ENCODE measurements at places on chromosomes 1 and 21. TPM values are rescaled to one million over a fixed set of nuclear protein-coding genes. Genes with fewer than 3 reads are reported as not detected.

DNA sequence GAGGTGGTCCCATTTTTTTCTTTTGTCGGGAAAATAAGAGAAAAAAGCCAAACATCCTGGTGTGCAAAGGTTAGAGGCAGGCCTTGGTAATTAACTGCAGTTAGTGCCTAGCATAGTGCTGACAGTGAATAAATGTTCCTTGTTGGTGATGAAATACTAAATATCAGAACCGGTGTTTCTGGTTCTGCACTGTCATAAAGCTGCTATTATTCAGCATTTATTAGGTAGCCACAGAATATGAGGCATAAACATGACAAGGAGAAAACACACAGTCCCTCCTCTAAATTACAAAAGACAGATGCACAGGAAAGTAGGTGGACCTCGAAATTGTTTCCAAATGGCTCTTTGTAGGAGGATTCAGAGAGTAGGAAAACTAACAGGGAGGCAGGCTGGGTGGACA is 122.0 kb upstream of the ADGRL2 start:
- H3K4me3 ChIP-seq = no peak overlapping the region
- no peak overlapping the region for H3K27ac ChIP-seq
- no peaks in the 10 kb centered on the region for H3K4me1 ChIP-seq
- no peak for DNase-seq

DNA sequence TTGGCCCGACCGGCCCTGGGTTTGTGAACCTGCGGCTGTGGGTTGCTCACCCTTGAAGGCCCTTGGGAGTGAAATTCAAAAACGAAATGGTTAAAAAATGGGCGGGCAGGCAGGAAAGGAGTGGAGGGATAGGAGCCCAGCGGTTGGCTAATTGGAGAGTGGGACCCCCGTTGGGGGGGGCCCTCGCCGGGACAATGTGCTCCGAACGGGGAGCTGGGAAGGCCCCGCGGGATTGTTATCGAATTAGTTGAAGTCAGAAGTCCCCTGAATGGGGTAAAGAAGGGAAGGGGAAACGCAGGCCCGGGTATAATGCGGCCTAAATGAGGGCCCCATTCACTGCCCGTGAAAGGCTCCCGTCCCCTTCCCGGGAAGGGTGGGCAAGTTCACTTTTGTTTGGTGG is 135.7 kb downstream of the PRDM16 start:
- no peak overlapping the region for H3K4me3 ChIP-seq
- DNase-seq = no peak
- no peak overlapping the region for H3K27ac ChIP-seq
- H3K27me3 ChIP-seq = no peaks in the 10 kb centered on the region
- no peaks in the 10 kb centered on the region for H3K36me3 ChIP-seq

DNA sequence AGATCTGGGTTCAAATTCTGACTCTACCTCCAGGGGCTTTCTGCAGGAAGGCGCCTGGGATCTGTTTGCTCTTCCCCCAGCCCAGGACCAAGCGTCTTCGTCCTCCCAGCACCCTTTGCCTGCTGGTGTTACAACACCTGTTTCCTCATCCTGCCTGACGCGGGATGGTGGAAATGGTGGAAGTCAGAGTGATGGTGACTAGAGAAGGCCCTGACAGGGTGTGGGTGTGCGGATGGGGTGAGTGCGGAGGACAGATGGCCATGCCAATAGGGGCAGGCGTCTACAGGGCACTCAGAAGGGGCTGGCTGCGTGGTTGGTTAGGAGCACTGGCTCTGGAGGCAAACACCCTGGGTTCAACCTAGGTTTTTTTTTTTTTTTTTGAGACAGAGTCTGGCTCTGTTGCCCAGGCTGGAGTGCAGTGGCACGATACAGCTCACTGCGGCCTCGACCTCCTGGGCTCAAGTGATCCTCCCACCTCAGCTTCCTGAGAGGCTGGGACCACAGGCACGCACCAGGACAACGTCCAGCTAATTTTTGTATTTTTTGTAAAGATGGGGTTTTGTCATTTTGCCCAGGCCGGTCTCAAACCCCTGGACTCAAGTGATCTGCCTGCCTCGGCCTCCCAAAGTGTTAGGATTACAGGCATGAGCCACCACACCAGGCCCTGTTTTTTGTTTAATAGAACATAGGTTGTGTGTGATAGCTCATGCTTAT is 1.5 kb downstream of the THEMIS2 start:
- H3K36me3 ChIP-seq = peaks cover 3% of the 10 kb centered on the region
- peak overlapping the region; percentile 97 for H3K4me3 ChIP-seq
- H3K27me3 ChIP-seq = no peaks in the 10 kb centered on the region
- DNase-seq = no peak

GRCh38 chr1:201737352-201738060 is 91.5 kb upstream of the IPO9 start:
- H3K27ac ChIP-seq = no peak overlapping the region
- H3K4me3 ChIP-seq = no peak overlapping the region
- no peaks in the 10 kb centered on the region for H3K36me3 ChIP-seq

DNA sequence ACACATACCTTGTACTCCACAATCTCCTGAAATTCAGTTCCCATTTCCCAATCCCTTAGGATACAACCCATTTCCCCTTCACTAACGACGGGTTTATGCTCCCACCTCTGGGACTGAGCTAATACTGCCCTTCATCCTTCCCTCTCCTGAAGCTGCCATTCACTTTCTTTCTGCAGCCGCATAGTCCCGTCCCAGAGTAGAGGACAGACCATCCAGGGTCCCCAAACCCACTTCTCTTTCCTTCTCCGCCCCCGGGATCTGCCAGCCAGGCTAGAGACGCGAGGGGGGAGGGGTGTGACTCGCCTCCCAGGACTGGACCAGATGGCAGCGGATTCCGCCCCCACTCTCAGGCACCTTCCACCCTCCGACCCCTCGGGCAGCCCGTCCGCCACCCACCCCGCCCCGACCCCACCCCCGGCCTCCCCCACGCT is 679 bp downstream of the ABL2 start:
- peak overlapping the region; percentile 64 for H3K27ac ChIP-seq
- H3K4me3 ChIP-seq = peak overlapping the region; percentile 79
- H3K36me3 ChIP-seq = peaks cover 3% of the 10 kb centered on the region
- peak; percentile 38 for DNase-seq

DNA sequence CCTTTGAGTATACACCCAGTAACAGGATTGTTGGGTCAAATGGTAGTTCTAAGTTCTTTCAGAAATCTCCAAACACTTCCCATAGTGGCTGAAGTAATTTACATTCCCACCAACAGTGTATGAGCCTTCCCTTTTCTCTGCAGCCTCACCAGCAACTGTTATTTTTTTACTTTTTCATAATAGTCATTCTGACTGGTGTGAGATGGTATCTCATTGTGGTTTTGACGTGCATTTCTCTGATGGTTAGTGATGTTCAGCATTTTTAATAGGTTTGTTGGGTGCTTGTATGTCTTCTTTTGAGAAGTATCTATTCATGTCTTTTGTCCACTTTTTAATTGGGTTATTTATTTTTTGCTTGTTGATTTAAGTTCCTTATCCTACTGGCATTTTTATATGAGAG is 26.4 kb upstream of the LAMC1 start:
- H3K4me3 ChIP-seq = no peak overlapping the region
- no peaks in the 10 kb centered on the region for H3K4me1 ChIP-seq
- H3K27ac ChIP-seq = no peak overlapping the region
- H3K27me3 ChIP-seq = peaks cover 40% of the 10 kb centered on the region
- H3K36me3 ChIP-seq = no peaks in the 10 kb centered on the region
- DNase-seq = no peak

KLHDC8A gene
- not detected for total RNA-seq

GRCh38 chr1:229153955-229154548 is 116.9 kb upstream of the RAB4A start:
- no peaks in the 10 kb centered on the region for H3K27me3 ChIP-seq
- no peak overlapping the region for H3K4me3 ChIP-seq
- no peaks in the 10 kb centered on the region for H3K36me3 ChIP-seq

DNA sequence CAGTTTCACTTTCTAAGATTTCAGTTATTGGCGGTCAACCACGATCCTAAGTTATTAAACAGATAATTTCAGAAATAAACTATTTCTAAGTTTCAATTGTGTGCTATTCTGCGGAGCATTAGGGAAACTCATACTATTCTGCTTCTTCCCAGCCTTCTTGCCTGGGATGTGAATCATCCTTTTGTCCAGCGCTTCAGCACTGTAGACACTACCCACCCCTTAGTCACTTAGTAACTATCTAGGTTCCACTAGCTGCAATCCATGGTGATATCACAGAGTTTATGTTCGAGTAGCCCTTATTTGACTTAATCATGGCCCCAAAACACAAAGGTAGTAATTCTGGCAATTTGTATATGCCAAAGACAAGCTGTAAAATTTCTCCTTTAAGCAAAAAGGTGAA is 279.9 kb upstream of the ADAMTS5 start:
- no peaks in the 10 kb centered on the region for H3K27me3 ChIP-seq
- H3K4me1 ChIP-seq = no peaks in the 10 kb centered on the region
- DNase-seq = no peak

LCE1B gene
- total RNA-seq = not detected

CFHR4 gene
- total RNA-seq = not detected

DNA sequence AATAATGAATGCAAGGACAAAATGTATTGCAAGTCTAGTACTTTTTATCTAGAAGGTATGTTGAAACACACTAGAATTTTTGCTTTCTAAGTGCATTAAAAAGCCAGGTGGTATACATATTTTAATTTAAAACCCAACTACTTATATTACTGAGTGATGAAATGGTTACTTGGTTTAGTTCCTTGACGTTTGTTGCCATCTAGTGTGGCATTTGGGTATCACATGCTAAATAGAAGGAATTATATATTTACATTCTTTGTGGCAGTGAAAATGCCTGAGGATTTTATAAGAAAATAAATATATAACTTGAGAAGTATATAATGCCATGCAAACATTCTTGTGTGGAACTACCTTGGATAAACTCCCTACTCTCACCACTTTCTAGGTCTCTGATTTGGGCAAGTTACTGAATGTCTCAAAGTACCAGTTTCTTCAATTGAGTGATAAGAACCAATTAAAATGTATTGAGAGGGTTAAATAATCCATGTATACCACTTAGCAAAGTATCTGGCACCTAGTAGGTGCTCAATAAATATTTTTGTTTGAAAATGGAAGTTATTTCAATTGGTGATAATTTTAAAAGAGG is 69.6 kb downstream of the SDCCAG8 start:
- H3K36me3 ChIP-seq = no peaks in the 10 kb centered on the region
- H3K4me1 ChIP-seq = no peaks in the 10 kb centered on the region
- peak; percentile 8 for DNase-seq
- no peaks in the 10 kb centered on the region for H3K27me3 ChIP-seq

PPP2R5A gene
- 43.7 TPM for total RNA-seq

GRCh38 chr1:204659056-204659455 is 26.5 kb downstream of the LRRN2 start:
- no peak overlapping the region for H3K4me3 ChIP-seq
- no peaks in the 10 kb centered on the region for H3K27me3 ChIP-seq
- no peaks in the 10 kb centered on the region for H3K36me3 ChIP-seq
- no peaks in the 10 kb centered on the region for H3K4me1 ChIP-seq

- peaks cover 6% of the 10 kb centered on the region for H3K4me1 ChIP-seq
- H3K36me3 ChIP-seq = no peaks in the 10 kb centered on the region
- DNase-seq = no peak
- no peak overlapping the region for H3K27ac ChIP-seq
- no peak overlapping the region for H3K4me3 ChIP-seq
- H3K27me3 ChIP-seq = no peaks in the 10 kb centered on the region
These were observed 114.9 kb upstream of the SLC45A1 start for GRCh38 chr1:8203056-8203455.

DNA sequence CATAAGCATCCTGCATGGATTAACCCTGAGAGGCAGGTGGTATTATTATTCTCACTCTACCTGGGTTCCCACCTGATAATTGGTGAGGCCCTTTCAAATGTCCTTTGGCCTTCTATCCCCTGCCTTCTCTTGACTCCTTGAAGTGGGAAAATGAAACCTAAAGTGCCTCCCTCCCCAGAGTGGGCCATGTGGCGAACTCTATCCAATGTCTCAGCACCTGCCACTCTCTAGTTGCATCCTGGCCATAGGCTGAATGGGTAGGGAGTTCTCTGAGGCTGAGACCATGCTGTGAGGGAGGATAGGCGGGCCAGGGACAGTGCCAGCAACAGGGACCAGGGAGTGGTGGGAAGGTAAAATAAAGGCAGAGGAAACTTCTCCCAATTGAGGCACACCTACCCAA is 35.3 kb downstream of the ELF3 start:
- no peak overlapping the region for H3K27ac ChIP-seq

DNA sequence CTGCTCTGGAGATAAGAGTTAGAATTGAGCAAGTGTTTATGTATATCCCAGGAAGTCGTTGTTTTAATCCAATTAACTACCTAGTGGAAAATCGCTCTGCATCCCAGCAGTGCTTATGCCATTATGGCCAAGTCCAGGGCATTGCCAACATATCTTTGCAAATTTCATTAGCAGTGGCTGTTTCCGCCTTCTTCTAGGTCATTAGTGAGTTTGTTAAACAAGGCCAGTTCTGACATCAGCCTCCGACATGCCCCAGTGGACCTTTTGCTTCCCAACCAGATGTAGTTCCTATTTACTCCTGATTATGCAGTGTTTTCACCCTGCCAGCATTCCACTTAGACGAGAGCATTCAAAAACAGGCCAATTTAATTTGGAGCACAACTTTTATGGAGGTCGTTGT is 106.8 kb upstream of the FAM78B start:
- H3K36me3 ChIP-seq = peaks cover 2% of the 10 kb centered on the region
- no peaks in the 10 kb centered on the region for H3K27me3 ChIP-seq
- H3K4me1 ChIP-seq = no peaks in the 10 kb centered on the region
- no peak overlapping the region for H3K4me3 ChIP-seq
- no peak overlapping the region for H3K27ac ChIP-seq

- no peaks in the 10 kb centered on the region for H3K27me3 ChIP-seq
- no peak for DNase-seq
- no peak overlapping the region for H3K4me3 ChIP-seq
These were observed 12.7 kb downstream of the PPP1R12B start for GRCh38 chr1:202361224-202361623.

GRCh38 chr1:224626042-224626441 is 9.9 kb downstream of the CNIH3 start:
- H3K27me3 ChIP-seq = peaks cover 21% of the 10 kb centered on the region
- no peak overlapping the region for H3K4me3 ChIP-seq
- no peak overlapping the region for H3K27ac ChIP-seq
- H3K36me3 ChIP-seq = peaks cover 11% of the 10 kb centered on the region

DNA sequence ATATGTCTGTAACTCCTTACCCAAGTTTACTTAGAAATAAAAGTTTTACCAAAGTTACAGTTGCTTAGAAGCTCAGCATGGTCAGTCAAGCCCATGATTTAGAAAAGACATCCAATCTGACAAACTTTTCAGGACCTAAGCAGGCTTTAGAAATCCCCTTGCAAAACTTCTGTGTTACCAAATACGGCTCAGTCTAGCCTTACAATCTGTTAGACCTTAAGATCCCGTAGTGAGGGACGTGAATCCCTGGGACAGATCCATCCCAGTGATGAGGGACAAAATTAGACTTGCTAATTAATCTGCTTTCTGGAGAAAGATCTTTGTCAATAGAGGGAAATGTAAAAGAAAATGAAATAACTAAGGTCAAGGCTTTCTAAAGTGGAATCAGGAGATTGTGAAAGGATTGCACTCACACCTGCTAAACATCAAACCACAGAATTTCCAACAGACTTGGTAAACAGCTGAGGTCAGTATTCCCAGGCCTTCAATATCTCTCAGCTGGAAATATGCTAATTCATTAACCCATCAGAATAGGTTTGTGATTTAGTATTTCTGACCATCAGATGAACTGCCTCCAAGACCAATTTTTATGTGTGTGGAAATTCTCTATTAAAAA is 375.3 kb downstream of the DUSP10 start:
- no peak overlapping the region for H3K4me3 ChIP-seq
- H3K27me3 ChIP-seq = peaks cover 12% of the 10 kb centered on the region
- no peaks in the 10 kb centered on the region for H3K4me1 ChIP-seq
- H3K27ac ChIP-seq = no peak overlapping the region
- no peak for DNase-seq

GJA5 gene
- not detected for total RNA-seq

AMPD1 gene
- 0.17 TPM for total RNA-seq

- H3K36me3 ChIP-seq = peaks cover 19% of the 10 kb centered on the region
- peaks cover 57% of the 10 kb centered on the region for H3K4me1 ChIP-seq
- no peak overlapping the region for H3K4me3 ChIP-seq
- no peaks in the 10 kb centered on the region for H3K27me3 ChIP-seq
- no peak for DNase-seq
These were observed 10.9 kb downstream of the YARS1 start for GRCh38 chr1:32806290-32806689.

Data from activated T-cell treated with anti-CD3 and anti-CD28 coated beads, Interleukin-2, amount 50 U/mL, for 72 hours (primary cell).